ENCODE measurements at places on chromosomes 7 and 10.

GRCh38 chr7:2824678-2825461 lies 19.2 kb downstream of the GNA12 start:
- DNase-seq: no peak

- no peak for DNase-seq
Observed at GRCh38 chr7:137718355-137718754, 128.4 kb downstream of the DGKI start.

DNA sequence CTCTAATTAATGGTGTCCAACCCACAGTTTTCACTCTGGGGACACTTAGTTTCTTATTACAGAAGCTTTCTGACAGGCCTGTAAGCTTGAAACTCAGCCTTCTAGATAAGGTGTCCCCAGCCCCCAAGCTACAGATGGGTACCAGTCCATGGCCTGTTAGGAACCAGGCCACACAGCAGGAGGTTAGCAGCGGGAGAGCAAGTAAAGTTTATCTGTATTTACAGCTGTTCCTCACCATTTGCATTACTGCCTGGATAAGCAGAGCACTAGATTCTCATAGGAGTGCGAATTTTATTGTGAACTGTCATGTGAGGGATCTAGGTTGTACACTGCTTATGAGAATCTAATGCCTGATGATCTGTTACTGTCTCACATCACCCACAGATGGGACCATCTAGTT lies 93.7 kb downstream of the TMEM26 start:
- DNase-seq: no peak

DNA sequence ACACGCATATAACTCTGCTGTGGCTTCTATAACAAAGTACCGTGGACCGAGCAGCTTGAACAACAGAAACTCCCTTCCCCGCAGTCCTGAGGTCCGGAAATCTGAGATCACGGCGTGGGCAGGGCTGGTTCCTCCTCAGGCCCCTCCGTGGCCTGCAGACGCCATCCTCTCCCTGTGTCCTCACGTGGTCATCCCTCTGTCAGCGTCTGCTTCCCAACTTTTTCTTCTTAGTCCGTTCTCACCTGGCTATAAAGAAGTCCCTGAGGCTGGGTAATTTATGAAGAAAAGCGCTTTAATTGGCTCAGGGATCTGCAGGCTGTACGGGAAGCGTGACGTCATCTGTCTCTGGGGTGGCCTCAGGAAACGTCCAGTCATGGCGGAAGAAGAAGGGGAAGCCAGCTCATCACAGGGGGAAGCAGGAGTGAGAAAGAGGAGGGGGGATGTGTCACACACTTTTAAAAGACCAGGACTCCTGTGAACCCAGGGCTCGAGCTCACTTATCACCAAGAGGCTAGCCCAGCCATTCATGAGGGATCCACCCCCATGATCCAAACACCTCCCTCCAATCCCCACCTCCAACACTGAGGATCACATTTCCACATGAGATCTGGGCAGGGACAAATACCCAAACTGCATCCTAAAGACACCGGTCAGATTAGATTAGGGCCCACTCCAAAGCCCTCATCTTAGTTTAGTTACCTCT lies 91.2 kb upstream of the INSIG1 start:
- DNase-seq: no peak

GRCh38 chr7:49878089-49878488 lies 104.7 kb downstream of the VWC2 start:
- DNase-seq: no peak

GRCh38 chr7:51324206-51324898 lies 7.7 kb upstream of the COBL start:
- no peak for DNase-seq

GRCh38 chr10:4758256-4758655 lies 67.8 kb upstream of the AKR1E2 start:
- DNase-seq: no peak

GRCh38 chr7:34143402-34143801 lies 238.1 kb downstream of the BMPER start:
- no peak for DNase-seq

GRCh38 chr10:86450806-86451603 lies 70.6 kb downstream of the WAPL start:
- no peak for DNase-seq

DNA sequence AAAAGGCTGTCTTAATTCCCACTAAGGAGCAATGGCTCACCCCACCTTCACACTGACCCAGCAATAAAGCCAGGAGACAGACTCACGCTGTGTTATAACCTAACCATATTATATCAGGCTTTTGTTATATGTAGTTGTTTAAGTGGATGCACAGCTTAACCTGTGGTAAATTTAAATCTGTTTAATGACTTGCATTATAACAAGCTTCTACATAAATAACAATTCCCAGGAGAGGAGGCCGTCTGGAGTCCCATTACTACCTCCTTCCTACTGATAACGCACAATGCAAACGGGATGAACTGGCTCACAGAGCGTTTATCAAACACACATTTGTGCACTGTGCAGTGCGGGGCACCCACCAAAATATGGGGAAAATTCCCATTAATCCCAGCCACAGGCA lies 102.1 kb upstream of the MGMT start:
- no peak for DNase-seq

DNA sequence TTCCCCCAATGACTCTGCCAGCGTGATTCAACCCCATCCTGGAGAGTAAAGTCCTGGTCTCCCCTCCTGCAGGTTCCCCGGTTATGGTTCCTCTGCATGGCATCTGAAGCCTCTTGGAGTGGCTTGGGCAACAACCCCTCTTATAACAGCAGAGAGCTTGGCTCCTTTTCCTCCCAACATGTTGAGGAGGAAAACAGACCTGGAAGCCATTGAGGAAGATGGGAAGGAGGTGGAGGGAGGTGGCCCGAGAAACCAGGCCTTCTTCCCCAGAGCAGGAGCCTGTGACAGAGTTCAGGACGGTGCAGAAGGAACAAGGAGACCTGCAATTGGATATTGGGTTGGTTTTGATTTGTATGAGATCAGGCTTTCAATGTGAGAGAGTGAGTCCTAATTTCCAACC lies 184.0 kb upstream of the ADCY1 start:
- no peak for DNase-seq

GRCh38 chr7:95622859-95623258 lies 26.5 kb upstream of the PDK4 start:
- no peak for DNase-seq

GRCh38 chr10:5862360-5862961 lies 27.2 kb downstream of the ANKRD16 start:
- no peak for DNase-seq

DNA sequence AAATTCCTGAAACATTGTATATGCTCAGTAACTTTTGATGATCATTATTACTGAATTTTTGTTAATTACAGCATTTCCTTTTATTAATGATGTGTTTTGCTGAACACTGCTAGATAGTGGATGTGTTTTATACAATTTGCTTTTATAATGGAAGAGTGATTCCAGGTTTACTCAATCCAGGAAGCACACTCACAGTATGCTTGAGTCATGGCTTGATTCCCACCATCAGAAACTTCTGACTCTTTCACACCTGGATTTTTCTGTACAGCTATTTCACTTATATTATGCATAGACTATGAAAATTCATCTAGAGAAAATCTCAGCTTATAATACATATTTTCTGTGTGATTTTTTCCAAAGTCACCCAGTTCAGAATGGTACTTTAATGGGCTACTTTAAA lies 1040.9 kb downstream of the GRM8 start:
- DNase-seq: no peak

- DNase-seq: no peak
Observed at GRCh38 chr10:42950606-42951485, 126.0 kb upstream of the RET start.

DNA sequence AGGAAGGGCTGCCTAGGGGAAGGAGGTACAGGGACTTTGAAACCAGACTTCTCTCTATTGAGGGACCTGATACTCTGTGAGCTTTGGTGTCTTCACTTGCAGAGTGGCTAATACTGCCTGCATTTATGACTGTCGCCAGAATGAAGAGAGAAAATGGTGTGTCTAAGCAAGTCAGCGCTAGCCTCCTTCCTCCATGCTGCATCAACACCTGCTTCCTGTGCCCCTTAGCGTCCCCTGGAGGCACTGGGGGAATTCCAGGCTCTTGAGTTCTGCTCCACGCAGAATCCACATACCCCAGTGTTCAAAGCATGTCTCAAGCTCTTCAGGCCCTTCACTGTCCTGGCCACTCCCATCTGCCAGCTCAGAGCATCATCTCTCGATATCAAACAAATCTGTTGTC lies 140.5 kb downstream of the PKD1L1 start:
- no peak for DNase-seq

DNA sequence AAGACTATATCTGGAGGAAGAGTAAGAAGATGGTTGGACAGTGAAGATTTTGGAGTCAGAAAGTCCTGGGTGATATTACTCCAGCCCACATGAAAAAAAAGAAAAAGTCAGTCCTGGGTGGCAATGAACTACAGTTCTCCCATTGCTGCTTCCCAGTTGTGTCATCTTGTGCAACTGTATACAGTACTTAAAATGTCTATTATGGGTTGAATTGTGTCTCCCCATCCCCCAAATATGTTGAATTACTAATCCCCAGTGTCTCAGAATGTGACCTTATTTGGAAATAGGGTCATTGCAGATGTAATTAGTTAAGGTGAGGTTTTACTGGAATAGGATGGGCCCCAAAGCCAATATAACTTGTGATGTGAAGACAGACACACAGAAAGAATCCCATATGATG lies 15.6 kb downstream of the SEC23IP start:
- DNase-seq: no peak

DNA sequence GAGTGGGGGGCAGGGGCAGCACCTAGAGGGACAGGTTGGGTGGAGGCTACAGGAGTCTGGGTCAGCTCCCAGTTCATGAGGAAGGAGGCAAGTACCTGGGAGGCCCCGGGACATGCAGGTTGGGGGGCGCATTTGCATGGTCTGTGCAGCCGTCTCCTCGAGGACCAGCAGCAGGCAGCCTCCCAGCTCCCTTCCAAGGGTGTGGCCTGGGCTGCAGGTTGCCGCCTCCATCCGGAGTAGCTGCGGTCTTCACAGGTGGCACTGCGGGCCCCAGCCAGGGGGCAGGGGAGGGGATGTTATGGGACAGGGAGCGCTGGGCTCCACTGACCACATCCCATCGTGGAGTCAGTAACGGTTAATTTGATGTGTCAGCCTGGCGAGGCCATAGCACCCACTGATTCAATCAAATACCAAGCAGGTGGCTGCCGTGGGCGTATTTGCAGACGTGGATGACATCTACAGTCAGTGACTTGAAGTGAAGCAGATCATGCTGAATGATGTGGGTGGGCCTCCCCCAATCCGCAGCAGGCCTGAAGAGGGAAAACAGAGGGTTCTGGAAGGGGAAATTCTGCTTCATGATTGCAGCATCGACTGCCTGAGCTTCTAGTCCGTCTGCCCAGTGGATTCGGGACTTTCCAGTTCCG lies 81.6 kb downstream of the PRKAG2 start:
- DNase-seq: no peak

GRCh38 chr10:48255722-48256121 lies 18.8 kb downstream of the FRMPD2 start:
- DNase-seq: no peak

- no peak for DNase-seq
Observed at GRCh38 chr10:70714951-70715350, 42.6 kb downstream of the ADAMTS14 start.

DNA sequence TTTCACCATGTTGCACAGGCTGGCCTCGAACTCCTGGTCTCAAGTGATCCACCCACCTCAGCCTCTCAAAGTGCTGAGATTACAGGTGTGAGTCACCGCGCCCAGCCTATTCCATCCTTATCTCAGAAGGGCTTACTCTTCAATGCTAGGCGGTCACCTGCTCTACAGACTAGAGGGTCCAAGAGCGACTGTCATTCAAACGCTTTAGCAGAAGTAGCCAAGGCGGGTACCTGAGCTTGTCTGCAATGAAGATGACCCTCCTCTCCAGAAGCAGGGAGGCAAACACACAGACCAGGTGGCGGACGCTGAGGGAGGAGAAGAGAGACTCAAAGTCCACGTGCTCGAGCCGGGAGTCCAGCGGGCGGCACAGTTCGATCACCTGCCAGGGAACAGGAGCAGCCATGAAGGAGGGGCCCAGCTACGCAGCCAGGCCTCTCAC lies 65.1 kb upstream of the MKRN1 start:
- DNase-seq: no peak

- DNase-seq: no peak
Observed at GRCh38 chr7:73526896-73527821, 5.1 kb upstream of the BAZ1B start.

DNA sequence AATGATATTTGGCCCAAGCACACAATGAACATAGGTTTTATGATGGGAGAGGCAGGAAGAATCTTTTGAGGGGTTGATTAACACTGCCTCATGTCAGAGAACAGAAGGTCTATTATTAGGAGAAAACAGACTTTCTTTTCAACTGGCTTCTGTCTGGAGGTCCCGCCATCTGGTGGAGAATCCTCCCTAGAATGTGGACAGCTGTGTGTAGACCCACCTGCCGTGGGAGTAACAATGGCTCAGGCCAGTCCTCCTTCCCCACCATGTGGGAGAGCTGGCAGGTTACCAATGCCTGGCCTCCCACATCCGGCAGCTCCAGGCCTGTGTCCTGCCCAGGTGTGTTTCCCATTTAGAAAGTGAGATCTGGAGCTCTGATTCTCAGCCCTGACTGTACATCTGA lies 70.4 kb upstream of the AOAH start:
- no peak for DNase-seq

DNA sequence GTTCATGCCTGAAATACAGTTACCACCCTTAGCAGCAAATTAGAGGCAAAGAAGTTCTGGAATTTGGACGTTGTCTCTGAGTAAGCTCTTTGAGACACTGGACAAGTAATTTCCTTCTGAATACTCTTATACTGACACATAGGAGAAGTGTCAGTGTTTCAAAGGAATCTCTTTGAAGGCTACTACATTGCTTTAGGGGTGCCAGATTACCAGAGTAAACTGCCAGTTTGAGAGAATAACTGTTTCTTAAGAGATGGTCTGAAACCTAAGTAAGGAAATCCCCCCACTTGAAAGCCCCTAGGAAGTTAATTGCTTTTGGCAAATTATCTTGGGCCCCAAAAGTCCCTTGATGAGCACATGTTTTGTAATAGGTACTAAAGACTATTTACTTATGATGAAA lies 3.4 kb downstream of the FAS start:
- DNase-seq: no peak

GRCh38 chr10:116707981-116708380 lies 34.4 kb downstream of the HSPA12A start:
- DNase-seq: no peak

DNA sequence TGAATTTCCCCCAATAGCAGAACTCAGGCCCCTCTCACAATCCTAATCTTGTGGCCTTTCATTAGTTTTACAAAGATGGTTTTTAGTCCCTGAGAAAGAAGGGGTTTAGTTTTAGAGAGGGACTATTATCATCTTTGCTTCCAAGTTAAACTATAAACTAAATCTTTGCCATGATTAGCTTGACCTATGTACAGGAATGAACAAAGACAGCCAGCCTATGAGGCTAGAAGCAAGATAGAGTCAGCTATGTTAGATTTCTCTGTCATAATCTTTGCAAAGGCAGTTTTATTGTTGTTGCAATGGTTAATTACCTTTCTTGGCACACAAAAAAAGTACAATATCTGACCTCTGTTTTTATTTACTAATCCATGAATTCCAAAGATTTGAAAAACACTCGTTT lies 19.1 kb downstream of the RNF133 start:
- DNase-seq: no peak

GRCh38 chr10:94299417-94299816 lies 63.3 kb downstream of the NOC3L start:
- no peak for DNase-seq

- no peak for DNase-seq
Observed at GRCh38 chr7:55128693-55129394, 110.0 kb downstream of the EGFR start.
